Activated CD4-positive, alpha-beta T cell treated with anti-CD3 and anti-CD28 coated beads, Interleukin-2, Interleukin-4, amounts not matched to agents 100 ng/mL and 50 ng/mL, durations not matched to agents 16 hours and 8 hours (primary cell): ENCODE measurements at places on chromosomes 11 and 22.

DNA sequence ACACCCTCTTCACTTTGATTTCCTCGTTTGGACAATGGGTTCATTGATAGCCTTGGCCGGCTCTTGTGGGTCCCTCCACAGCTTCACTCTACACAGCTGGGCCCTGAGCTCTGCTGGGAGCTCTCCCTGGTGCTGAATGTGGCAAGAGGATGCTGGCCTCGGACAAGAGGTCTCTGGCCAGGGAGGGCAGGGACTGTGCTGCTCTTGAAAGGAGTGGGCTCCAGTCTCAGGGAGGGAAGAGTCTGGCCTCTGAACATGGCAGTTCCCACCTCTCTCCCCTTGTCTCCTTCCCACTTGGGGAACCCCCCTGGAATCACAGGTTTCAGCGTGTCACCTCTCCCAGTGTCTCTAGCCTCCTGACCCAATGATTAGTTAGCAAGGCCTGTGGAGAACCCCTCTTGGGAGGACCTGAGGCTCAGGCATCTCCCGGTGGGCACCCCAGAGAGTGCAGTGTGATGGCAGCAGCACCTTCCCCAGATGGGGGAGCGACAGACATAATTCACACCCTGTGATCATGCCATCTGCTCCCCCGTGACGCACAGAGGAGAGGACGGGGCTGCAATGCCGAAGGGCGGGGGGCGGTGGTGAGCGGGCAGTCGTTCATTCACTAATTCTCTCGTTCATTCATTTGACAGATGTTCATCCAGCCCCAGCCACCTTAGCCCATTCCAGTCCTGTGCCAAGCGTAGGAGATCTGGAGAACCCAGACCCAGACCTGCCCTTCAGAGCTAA lies 2.8 kb upstream of the CABP7 start:
- peak; percentile 8 for DNase-seq

- no peak for DNase-seq
These were observed 24.0 kb downstream of the ANKK1 start for GRCh38 chr11:113411536-113411935.

- no peak for DNase-seq
These were observed 154.1 kb upstream of the POU2AF2 start for GRCh38 chr11:111091321-111091938.

GRCh38 chr22:36405671-36406538 lies 18.1 kb upstream of the MYH9 start:
- peak; percentile 88 for DNase-seq

DNA sequence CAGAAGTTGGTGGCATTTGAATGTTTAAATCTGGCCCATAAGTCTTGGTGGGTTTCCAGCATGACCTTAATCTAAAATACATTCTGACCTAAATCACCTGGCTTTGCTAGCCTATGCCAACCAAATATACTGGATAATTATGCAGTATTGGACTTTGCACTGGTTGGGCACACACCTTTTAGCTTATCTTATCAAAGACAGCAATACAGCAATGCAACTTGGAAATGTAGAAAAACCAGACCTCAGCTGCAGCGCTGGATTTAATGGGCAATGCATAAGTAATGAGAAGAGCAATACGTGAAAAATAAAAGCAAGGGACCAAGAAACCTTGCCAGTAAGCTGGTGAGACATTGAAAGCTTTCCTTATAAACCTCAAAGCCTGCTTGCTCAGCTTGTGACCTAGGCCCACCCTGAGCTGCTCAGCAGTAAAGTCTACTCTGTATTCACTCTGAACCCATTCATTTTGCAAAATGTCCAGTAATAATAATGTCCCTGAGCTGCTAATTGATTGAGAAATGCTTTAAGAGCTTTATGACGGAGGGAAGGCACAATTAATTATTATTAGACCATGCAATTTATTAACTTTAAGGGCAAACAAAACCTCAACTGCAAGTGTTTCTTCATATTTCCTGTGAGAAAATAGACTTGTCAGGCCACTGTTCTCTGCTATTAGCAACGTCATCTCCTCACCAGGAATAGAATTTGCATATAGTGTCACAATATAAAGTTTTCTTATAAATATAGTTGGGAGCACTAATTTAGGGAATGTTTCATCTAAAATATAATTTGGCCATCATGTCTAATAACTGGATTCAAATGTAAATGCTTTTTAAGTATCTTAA lies 49.4 kb upstream of the CEP295 start:
- DNase-seq: no peak

DNA sequence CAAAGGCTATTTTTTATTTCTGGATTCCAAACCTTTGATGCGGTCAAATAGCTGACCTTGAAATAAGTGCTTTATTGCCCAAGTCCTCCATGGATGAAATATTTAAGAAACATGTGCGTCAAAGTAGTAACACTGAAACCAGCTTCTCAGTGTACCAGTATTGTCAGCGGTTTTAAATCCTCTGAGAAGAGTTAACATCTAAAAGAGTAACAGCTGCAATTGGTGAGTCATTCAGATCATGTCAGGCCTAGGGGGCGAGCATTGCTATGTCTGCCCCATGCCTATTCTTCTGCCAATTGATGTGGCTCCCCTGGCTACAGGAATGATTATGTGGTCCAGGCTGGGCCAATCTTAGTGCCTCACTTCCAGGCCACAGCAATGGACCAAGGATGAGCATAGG lies 263.3 kb upstream of the SORL1-AS1 start:
- DNase-seq: no peak
